ENCODE measurements at places on chromosomes 1 and 21. TPM values are rescaled to one million over a fixed set of nuclear protein-coding genes. Genes with fewer than 3 reads are reported as not detected.
A peak's percentile ranks its signal among the peaks of the same experiment; 100 is the strongest.

GRCh38 chr1:109985247-109986053 lies 885 bp downstream of the AHCYL1 start:
- H3K27me3 ChIP-seq = no peaks in the 10 kb centered on the region
- no peak for DNase-seq
- peak overlapping the region; percentile 78 for H3K4me3 ChIP-seq
- H3K27ac ChIP-seq = peak overlapping the region; percentile 98

- no peak overlapping the region for H3K27ac ChIP-seq
- no peaks in the 10 kb centered on the region for H3K27me3 ChIP-seq
- H3K4me3 ChIP-seq = no peak overlapping the region
- H3K36me3 ChIP-seq = no peaks in the 10 kb centered on the region
- peaks cover 12% of the 10 kb centered on the region for H3K4me1 ChIP-seq
Observed at GRCh38 chr1:151975311-151976014, 18.2 kb downstream of the S100A10 start.

GRCh38 chr1:228842094-228842775 lies 107.0 kb downstream of the RHOU start:
- H3K4me3 ChIP-seq = no peak overlapping the region
- no peaks in the 10 kb centered on the region for H3K27me3 ChIP-seq
- no peak overlapping the region for H3K27ac ChIP-seq
- no peaks in the 10 kb centered on the region for H3K36me3 ChIP-seq
- DNase-seq = no peak

- H3K36me3 ChIP-seq = no peaks in the 10 kb centered on the region
- H3K27me3 ChIP-seq = no peaks in the 10 kb centered on the region
- peak overlapping the region; percentile 53 for H3K27ac ChIP-seq
- peaks cover 13% of the 10 kb centered on the region for H3K4me1 ChIP-seq
- no peak for DNase-seq
Observed at GRCh38 chr1:183234660-183235476, 48.8 kb downstream of the LAMC2 start.

- no peak overlapping the region for H3K27ac ChIP-seq
- DNase-seq = no peak
- no peak overlapping the region for H3K4me3 ChIP-seq
- H3K27me3 ChIP-seq = no peaks in the 10 kb centered on the region
- no peaks in the 10 kb centered on the region for H3K4me1 ChIP-seq
- H3K36me3 ChIP-seq = peaks cover 10% of the 10 kb centered on the region
Observed at GRCh38 chr1:74753104-74753503, 20.2 kb downstream of the TYW3 start.

DNA sequence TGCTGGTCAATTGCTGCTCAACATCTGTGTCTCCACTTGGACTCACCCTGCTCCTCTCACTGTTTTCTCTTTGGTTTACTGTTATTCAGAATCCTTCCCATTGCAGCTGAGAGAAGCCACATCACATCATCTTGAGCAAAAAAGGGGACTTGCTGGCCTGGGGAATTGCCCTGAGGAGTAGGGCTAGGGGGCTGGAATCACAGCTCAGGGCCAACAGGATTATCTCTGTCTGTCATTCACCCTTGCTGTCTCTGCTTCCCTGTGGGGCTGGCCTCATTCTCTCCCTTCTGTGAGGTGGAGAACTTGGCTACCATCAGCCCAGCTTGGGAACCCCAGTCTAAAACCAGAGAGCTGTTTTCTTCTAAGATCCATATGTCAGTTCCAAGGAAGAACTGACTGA lies 140.7 kb upstream of the WNT4 start:
- DNase-seq = no peak
- H3K4me1 ChIP-seq = no peaks in the 10 kb centered on the region
- H3K27ac ChIP-seq = no peak overlapping the region
- H3K27me3 ChIP-seq = no peaks in the 10 kb centered on the region
- no peaks in the 10 kb centered on the region for H3K36me3 ChIP-seq

- DNase-seq = no peak
- H3K27ac ChIP-seq = no peak overlapping the region
- no peaks in the 10 kb centered on the region for H3K36me3 ChIP-seq
- H3K4me3 ChIP-seq = no peak overlapping the region
- H3K4me1 ChIP-seq = no peaks in the 10 kb centered on the region
Observed at GRCh38 chr21:31382060-31382459, 38.0 kb upstream of the TIAM1 start.

GRCh38 chr1:235953801-235954200 lies 87.1 kb upstream of the LYST start:
- peak overlapping the region; percentile 67 for H3K27ac ChIP-seq
- no peak for DNase-seq
- no peak overlapping the region for H3K4me3 ChIP-seq

- peak overlapping the region; percentile 91 for H3K27ac ChIP-seq
- no peaks in the 10 kb centered on the region for H3K36me3 ChIP-seq
- peak; percentile 26 for DNase-seq
- peak overlapping the region; percentile 15 for H3K4me3 ChIP-seq
- H3K4me1 ChIP-seq = peaks cover 95% of the 10 kb centered on the region
Observed at GRCh38 chr1:204080163-204080903, 7.4 kb downstream of the SOX13 start.

DNA sequence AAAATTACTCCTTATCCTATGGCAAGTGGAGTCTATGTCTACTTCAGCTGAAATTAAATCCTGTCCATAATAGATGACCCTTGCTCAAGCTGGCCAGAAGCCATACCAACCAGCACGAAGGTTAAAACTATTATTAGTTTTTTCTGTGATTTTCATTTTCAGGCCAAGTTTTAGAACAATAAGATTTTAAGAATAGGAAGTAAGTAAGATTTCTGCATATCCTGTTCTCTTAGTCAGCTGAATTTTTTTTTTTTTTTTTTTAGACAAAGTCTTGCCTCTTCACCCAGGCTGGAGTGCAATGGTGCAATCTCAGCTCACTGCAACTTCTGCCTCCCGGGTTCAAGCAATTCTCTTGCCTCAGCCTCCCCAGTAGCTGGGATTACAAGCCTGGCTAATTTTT lies 6.1 kb upstream of the RBP7 start:
- H3K4me3 ChIP-seq = no peak overlapping the region
- H3K36me3 ChIP-seq = no peaks in the 10 kb centered on the region
- H3K27me3 ChIP-seq = no peaks in the 10 kb centered on the region
- H3K27ac ChIP-seq = peak overlapping the region; percentile 38
- H3K4me1 ChIP-seq = no peaks in the 10 kb centered on the region
- DNase-seq = peak; percentile 30

DNA sequence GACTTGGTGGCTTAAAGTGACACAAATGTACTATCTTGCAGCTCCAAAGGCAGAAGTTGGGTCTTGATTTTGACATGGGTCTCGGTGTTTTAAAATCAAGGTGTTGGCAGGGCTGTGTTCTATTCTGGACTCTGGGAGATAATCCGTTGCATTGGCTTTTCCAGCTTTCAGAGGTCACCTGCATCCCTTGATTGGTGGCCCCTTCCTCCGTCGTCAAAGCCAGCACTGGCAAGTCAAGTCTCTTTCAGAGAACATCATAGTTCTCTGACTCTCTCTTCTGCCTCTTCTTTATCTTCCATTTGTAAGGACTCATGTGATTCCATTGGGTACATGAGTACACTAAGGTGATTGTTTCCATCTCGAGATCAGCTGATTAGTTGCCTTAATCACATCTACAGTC lies 172.1 kb downstream of the CAMTA1 start:
- no peak overlapping the region for H3K27ac ChIP-seq
- H3K27me3 ChIP-seq = peaks cover 6% of the 10 kb centered on the region
- H3K36me3 ChIP-seq = no peaks in the 10 kb centered on the region
- H3K4me1 ChIP-seq = peaks cover 17% of the 10 kb centered on the region
- DNase-seq = no peak

DNA sequence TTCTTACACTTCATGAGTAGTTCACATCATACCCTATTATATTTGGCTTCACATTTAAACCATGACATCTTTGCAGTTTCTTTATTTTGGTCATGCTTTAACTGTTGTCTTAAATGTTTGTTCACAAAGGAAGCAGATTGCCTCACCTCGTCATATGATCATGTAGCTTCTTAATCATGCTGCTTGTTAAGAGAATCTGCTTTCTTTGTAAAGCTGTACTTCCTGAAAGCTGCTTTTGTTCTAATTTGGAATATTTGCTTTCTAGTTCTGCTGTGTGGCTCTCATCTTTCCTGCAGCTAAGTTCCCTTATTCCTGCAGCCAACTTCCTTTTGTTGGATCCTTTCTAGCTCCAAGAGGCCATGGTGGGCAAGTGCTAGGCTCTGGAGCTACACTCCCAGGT lies 62.9 kb upstream of the SIM2 start:
- H3K27me3 ChIP-seq = no peaks in the 10 kb centered on the region
- H3K36me3 ChIP-seq = no peaks in the 10 kb centered on the region
- no peaks in the 10 kb centered on the region for H3K4me1 ChIP-seq
- H3K27ac ChIP-seq = no peak overlapping the region
- no peak overlapping the region for H3K4me3 ChIP-seq

GRCh38 chr1:165816826-165817497 lies 10.5 kb upstream of the UCK2 start:
- DNase-seq = no peak
- H3K4me1 ChIP-seq = no peaks in the 10 kb centered on the region
- no peak overlapping the region for H3K4me3 ChIP-seq
- no peak overlapping the region for H3K27ac ChIP-seq
- no peaks in the 10 kb centered on the region for H3K27me3 ChIP-seq
- no peaks in the 10 kb centered on the region for H3K36me3 ChIP-seq

- no peaks in the 10 kb centered on the region for H3K27me3 ChIP-seq
- peak within 1 kb of the TSS; percentile 97 for H3K27ac ChIP-seq
- peak within 1 kb of the TSS; percentile 71 for H3K4me3 ChIP-seq
Observed at GRCh38 chr1:45686288-45687013, at the start of gene GPBP1L1. GPBP1L1 (minus strand) TSS chr1:45686533; CDS start chr1:45659087, 27,446 bp downstream.

DNA sequence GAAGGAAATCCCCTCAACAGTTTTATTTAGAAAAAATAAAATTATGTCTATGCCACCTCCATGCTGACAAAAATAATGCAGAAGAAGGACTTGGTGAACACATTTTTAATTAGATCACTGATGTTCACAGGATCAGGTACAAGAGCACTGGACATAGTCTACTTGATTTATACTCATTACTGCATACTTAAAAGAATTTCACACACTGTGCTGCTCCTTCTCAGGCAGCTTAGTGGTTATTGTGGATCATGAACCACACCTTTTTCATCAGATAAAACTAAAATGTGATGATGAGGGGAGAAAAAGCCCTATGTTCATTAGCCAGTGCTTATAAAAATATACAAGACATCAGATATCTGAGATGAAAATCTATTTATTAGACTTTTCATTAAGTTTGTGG lies 103.3 kb upstream of the DPH5 start:
- peaks cover 10% of the 10 kb centered on the region for H3K4me1 ChIP-seq
- H3K4me3 ChIP-seq = no peak overlapping the region
- no peak for DNase-seq
- H3K27ac ChIP-seq = no peak overlapping the region
- no peaks in the 10 kb centered on the region for H3K27me3 ChIP-seq

DNA sequence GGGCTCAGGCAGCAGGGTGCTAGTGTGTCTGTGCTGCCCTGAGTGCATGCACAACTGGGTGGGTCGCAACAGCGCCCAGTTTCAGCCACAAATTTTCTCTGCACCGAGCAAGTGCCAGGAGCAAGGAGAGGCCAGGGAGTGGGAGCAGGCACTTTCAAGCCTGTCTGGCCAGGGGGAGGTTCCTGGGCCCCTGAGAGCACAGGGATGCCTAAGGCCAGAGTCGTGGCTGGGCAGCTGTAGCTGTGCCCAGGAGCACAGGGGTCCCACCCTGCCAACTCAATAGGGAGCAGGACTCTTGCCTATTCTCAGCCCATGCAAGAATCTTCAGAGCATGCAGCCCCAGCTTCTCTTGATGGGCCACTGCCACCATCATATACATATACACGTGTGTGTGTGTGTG lies 1577.4 kb downstream of the KCNT2 start:
- no peaks in the 10 kb centered on the region for H3K27me3 ChIP-seq
- no peaks in the 10 kb centered on the region for H3K4me1 ChIP-seq
- DNase-seq = no peak

GRCh38 chr1:162756523-162756922 lies 34.0 kb upstream of the HSD17B7 start:
- H3K4me3 ChIP-seq = no peak overlapping the region
- H3K27ac ChIP-seq = no peak overlapping the region
- no peaks in the 10 kb centered on the region for H3K4me1 ChIP-seq

DNA sequence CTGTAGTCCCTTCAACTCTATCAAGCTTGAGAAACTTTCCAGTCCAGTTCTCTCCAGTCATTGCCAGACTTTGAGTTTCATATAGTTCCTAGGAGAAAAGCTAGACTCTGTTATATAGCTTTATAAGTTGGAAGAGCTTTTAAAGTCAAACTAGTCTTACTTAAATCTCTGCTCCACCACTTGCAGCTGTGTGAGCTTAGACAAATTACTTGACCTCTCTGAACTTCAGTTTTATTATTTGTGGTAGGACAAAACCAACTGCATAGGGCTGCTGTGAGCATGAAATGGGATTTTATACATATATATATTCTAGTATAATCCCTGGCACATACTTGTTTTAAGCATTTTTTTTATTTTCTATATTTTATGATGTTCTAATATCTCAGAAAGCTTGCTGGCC lies 338.7 kb upstream of the NR5A2 start:
- DNase-seq = no peak
- H3K4me3 ChIP-seq = no peak overlapping the region
- no peaks in the 10 kb centered on the region for H3K27me3 ChIP-seq
- H3K4me1 ChIP-seq = peaks cover 17% of the 10 kb centered on the region

DNA sequence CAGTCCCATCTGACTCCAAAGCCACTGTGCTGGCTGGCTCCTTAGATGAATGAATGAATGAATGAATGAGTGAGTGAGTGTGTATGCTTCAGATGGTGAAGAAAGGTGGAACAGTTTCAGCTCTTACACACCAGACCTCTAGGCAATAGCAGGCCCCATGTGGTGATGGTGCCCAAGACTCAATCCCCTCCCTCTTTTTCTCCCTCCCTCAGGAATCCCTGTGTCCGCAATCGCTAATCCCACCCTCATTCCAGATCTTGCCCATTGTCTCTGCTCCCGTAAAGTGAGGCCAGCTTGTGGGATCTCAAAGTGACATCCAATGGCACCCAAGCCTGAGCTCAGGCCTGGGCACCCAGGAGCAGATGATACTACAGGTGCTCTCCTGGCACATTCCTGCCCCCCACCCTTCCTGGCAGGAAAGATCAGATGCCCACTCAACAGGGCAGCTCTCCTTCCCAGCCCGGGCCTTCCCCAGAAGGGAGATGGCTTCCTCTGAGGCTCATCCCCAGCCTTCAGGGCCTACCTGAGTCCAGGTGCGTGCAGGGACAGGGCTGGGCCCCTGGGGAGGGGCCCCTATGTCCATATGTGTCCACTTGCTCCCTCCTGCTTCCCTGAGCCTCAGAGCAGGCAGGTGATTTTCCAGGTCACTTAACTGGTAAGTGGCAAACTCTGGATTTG lies 106.4 kb downstream of the HMGB4 start:
- H3K4me1 ChIP-seq = peaks cover 6% of the 10 kb centered on the region
- H3K36me3 ChIP-seq = no peaks in the 10 kb centered on the region
- H3K27me3 ChIP-seq = no peaks in the 10 kb centered on the region
- DNase-seq = no peak
- H3K4me3 ChIP-seq = no peak overlapping the region
- H3K27ac ChIP-seq = no peak overlapping the region

The SLC9C2 gene
- total RNA-seq = 0.15 TPM

The GPR3 gene
- 0.54 TPM for total RNA-seq

The C1QC gene
- total RNA-seq = 358 TPM

The ENO1 gene
- total RNA-seq = 259 TPM
